Progenitor cell of endocrine pancreas (in vitro differentiated cells): ENCODE measurements at places on chromosomes 16 and 17.

GRCh38 chr17:81434072-81434471 is 38.8 kb downstream of the BAHCC1 start:
- no peak for DNase-seq

- no peak for DNase-seq
Observed at GRCh38 chr17:2335726-2336214, 487 bp downstream of the TSR1 start.

- no peak for DNase-seq
Observed at GRCh38 chr16:64131423-64131822, 990.4 kb downstream of the CDH11 start.

- no peak for DNase-seq
Observed at GRCh38 chr17:40997361-40997760, 2.3 kb downstream of the KRTAP3-2 start.

DNA sequence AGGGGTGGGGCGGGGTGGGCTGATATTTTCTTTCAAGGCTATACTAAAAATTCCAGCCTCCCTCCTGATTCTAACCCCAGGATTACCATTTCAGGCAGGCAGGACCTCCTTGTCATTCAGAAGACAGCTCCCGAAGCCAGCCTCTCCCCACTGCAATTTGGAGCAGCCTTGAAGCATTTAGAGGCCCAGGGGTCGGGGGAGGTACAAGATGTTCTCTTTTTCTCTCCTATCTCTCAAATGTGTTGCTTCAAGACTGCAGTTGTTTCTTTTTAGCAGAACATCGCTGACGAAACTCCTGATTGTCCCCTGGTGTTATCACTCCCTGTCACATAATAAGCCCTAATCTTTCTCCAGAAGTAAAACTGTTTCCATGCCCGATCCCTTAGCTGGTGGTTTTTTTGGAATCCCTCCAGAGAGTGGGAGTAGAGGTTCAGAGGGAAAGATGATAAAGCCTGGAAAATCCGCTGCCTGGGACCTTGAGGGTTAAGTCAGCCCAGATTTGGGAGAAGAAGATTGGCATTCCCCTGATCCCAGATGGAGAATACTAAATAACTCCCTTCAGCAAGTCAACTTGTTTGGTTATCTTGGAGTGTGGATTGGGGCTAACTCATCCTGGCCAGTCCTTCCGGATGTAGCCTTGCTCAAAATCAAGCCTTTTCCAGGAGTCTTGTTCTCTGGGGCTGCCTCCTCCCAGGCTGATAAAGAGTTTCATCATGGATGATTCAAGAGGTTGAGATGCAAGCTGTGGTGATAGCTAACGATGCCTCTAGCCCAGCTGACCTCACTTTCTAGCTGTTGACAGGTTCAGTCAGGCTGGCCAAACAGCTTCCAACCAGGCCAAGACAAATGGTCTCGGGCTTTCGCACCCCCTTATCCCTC is 71.3 kb downstream of the SOX9 start:
- no peak for DNase-seq

GRCh38 chr17:75869282-75870141 is 8.9 kb downstream of the TRIM47 start:
- no peak for DNase-seq

GRCh38 chr16:88736088-88736487 is 29.8 kb downstream of the CTU2 start:
- no peak for DNase-seq

- DNase-seq = no peak
Observed at GRCh38 chr16:23408823-23409298, 44.1 kb downstream of the COG7 start.

DNA sequence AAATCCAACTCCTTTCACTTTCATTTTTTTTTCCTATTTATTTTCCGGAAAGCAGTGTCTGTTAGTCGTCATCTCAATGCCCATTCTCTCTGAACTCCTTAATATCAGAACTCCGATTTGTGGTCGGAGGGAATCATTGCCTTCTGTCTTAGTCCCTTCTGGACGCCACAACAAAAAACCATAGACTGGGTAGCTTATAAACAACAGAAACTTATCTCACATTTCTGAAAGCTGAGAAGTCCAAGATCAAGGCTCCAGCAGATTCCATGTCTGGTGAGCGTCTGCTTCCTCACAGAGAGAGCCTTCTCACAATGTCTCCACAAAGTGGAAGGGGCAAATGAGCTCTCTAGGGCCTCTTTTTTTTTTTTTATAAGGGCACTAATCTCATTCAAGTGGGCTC is 296.6 kb upstream of the CDH11 start:
- DNase-seq = no peak

DNA sequence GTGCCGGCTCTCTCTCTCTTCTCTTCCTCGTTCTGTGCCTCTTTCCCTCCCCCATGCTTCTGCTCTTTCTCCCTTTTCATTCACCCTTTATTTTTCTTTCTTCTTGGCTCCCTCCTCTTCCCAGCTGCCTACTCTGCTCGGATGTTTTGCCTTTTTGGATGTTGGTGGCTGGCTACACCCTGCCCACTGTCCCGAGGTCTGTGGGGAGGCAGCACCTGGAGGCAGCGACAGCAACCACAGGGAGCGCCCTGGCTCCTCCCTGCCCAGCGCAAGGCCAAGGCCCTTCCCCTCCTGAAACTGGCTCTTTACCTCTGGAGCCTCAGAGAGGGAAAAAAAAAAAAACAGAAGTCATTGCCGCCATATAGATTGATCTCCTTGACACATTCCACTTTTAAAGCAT is 20.0 kb downstream of the CLUAP1 start:
- no peak for DNase-seq

DNA sequence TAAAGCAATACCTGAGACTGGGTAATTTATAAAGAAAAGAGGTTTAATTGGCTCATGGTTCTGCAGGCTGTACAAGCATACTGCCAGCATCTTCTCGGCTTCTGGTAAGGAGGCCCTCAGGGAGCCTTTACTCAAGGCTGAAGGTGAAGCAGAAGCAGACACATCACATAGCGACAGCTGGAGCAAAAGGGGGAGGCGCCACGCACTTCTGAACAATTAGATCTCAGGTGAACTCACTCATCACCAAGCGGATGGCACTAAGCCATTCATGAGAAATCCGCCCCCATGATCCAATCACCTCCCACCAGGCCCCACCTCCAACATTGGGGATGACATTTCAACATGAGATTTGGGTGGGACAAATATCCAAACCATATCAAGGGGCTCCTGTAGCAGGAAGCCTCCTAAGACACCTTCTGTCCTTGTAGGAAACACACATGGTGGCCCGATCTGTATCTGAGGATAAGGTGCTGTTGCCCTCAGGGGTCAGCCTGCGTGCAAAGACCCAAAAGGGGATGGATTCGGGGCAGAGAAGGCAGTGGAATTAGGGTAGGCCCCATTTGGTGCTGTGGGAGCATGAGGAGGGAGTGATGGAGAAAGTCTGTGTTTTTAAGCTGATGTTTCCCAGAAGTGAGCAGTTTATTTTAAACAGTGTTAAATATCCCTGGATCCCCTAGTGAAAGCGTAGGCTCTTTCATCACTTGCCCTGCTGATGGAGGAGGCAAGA is 23.0 kb downstream of the IL21R start:
- no peak for DNase-seq
